Activated T-cell treated with anti-CD3 and anti-CD28 coated beads, Interleukin-2, amount 50 U/mL, for 4 hours (primary cell): ENCODE measurements at places on chromosomes 16 and 17. TPM values are rescaled to one million over a fixed set of nuclear protein-coding genes. Genes with fewer than 3 reads are reported as not detected.
A peak's percentile ranks its signal among the peaks of the same experiment; 100 is the strongest.

The COTL1 gene
- 209 TPM for total RNA-seq

The MILR1 gene
- total RNA-seq, result not detected

The PRSS27 gene
- 1.2 TPM for total RNA-seq

The FN3K gene
- 1.3 TPM for total RNA-seq

The CACNG3 gene
- not detected for total RNA-seq

The CACNG4 gene
- total RNA-seq, result not detected

The GPR142 gene
- not detected for total RNA-seq

The EXOSC6 gene
- 52.4 TPM for total RNA-seq

DNA sequence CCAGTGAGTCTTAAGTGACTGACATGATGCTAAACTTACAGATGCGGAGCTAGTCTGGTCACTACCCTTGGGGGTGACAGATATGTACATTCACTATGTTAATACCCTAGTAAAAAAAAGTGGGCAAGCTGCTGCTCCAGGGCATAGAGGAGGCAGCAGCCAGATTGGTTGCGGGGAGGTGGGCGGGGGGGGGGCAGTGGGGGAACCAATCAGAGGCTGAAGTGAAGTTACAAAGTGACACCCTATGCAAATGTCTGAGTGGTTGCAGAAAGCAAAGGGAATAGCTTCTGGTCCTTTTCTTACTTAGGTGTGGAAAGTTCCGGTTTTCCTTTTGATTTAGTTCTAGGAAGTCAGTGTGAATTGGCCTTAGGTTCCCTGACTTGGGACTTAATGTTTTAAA lies 12.1 kb downstream of the NDEL1 start:
- no peak for DNase-seq

GRCh38 chr16:75789237-75789636 lies 62.9 kb upstream of the CPHXL start:
- DNase-seq, result no peak

DNA sequence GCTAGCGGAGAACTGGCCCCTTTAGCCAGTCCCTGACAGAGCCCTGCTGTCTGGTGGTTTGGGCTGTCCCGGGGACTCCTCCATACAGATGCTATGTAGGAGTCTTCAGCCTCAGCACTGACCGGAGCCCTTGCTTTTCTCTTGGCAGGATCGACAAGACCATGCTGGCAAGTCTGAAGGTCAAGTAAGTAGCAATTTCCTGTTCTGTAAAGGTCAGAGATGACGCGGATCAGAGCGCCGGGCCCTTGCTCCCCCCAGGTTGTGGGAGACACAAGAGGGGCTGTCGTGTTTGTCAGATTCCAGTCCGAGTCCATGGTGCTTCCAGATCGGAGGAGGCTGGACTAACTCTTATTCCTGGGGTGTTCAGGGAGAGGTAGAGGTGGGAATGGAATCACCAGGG lies 4.1 kb downstream of the RAP1GAP2 start:
- DNase-seq, result no peak

GRCh38 chr16:66318505-66318904 lies 48.0 kb upstream of the CDH5 start:
- DNase-seq, result no peak

DNA sequence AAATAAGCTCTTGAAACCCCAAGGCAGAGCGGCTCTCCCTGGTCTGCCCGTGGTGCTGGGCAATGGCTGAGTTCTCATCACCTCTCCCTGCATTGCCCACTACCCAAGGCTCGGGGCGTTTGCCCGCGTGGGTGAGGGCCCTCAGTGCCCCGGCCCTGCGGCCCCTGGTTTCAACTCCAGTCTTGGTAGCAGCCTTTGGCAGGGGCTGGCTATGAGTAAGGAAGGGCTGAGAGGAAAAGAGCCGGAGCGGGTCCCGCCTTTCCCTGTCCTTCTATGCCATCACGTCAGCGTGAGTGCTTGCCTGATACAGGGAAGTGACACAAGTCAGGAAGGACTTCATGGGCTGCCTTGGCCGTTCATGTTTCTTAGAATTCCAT lies 71.7 kb upstream of the CBX4 start:
- DNase-seq, result no peak

- DNase-seq, result no peak
Measured at GRCh38 chr17:1153795-1154546, 25.8 kb downstream of the ABR start.

GRCh38 chr17:15432807-15433611 lies 34.4 kb downstream of the CDRT4 start:
- DNase-seq, result no peak

GRCh38 chr17:78818932-78819331 lies 21.7 kb downstream of the USP36 start:
- DNase-seq, result no peak

- DNase-seq, result no peak
Measured at GRCh38 chr16:16082255-16082654, 132.8 kb downstream of the ABCC1 start.

GRCh38 chr16:27952811-27953210 lies 110.7 kb downstream of the GSG1L start:
- DNase-seq, result no peak

- DNase-seq, result no peak
Measured at GRCh38 chr16:58451945-58452401, 48.0 kb upstream of the NDRG4 start.

- DNase-seq, result peak; percentile 53
Measured at GRCh38 chr17:16491703-16492612, at the start of gene LRRC75A. TSS of gene LRRC75A (minus strand) at chr17:16492193. CDS start at chr17:16491990, 203 bp downstream.

DNA sequence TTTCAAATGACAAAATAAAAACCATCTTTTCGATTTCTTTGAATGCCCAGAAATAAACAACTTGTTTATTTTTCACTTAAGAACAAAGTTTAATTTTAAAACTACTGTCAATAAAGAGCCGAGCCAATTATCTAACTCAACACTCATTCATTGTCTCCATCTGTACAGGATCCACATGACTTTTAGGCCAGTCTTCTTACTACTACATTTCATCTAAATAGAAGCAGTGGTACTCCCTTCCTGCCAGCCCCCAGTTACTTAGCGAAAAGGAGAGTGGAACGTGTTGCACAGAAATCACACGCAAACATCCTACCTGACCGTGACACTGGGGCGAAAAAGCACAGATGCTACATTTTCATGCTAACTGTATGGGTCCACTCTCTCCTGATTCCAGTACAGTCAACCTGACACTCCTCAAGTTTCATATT lies 1.2 kb downstream of the GNA13 start:
- DNase-seq, result no peak

DNA sequence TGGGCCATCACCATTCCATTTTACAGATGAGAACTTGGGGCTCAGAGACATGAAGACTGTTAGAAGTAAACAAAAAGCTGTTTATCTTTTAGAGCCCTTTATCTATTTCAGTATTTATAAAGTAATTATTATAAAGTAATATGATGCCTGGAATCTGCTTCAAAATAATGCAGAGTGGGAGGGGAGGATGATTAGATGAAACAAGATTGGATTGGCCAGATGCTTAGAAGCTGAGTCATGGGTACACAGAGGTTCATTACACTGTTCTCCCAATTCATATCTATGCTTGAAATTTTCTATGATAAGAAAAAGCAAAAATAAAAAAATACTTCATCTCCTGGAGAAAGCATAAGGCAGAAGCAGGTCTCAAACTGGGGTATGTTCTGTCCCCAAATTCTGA lies 29.4 kb downstream of the TOM1L2 start:
- no peak for DNase-seq

- DNase-seq, result no peak
Measured at GRCh38 chr17:9020824-9021157, 519 bp upstream of the NTN1 start.

DNA sequence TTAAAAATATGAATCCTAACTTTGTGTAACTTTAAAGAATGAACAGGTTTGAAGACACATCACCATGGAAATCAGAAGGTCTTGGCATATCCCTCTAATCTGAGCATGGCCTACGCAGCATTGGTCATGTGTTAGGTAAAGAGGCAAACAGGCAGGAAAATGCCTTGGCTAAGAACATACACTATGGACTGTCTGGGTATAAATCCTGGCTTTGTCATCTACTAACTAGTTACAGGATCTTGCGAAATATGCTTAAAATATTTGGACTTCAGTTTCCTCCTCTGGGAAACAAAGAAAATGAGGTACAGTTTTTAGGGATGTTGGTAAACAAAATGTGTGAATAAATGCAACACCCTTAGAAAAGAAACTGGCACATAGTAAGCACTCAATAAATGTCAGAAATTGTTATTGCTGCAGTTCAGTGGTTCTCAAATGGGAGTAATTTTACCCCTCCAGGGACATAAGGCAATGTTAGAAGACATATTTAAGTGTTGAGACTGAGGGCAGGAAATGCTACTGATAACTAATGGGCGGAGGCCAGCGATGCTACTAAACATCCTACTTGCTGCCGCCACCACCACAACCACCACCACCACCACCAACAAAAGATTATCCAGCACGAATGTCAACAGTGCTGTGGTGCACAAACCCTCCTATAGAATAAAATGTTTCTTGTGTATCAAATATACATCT lies 770.8 kb upstream of the SOX9 start:
- no peak for DNase-seq

GRCh38 chr16:82703161-82703560 lies 76.4 kb downstream of the CDH13 start:
- no peak for DNase-seq

DNA sequence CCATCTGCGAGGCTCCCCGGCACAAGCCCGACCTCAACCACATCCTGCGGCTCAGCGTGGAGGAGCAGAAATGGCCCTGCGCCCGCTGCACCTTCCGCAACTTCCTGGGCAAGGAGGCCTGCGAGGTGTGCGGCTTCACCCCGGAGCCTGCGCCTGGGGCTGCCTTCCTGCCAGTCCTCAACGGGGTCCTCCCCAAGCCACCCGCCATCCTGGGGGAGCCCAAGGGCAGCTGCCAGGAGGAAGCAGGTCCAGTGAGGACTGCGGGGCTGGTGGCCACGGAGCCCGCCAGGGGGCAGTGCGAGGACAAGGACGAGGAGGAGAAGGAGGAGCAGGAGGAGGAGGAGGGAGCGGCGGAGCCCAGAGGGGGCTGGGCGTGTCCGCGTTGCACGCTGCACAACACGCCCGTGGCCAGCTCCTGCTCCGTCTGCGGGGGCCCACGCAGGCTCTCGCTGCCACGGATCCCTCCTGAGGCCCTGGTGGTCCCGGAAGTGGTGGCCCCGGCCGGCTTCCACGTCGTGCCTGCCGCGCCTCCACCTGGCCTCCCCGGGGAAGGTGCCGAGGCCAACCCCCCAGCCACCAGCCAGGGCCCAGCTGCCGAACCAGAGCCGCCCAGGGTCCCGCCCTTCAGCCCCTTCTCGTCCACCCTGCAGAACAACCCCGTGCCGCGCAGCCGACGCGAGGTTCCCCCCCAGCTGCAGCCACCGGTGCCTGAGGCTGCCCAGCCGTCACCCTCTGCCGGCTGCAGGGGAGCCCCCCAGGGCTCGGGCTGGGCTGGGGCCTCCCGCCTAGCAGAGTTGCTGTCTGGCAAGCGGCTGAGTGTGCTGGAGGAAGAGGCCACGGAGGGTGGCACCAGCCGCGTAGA lies 13.1 kb upstream of the PRR35 start:
- DNase-seq, result peak; percentile 48

- DNase-seq, result no peak
Measured at GRCh38 chr16:54216268-54216667, 70.3 kb downstream of the IRX3 start.

GRCh38 chr16:12235110-12235509 lies 258.6 kb downstream of the SNX29 start:
- DNase-seq, result no peak

GRCh38 chr17:28747051-28747691 lies 3.4 kb downstream of the TRAF4 start:
- DNase-seq, result no peak

DNA sequence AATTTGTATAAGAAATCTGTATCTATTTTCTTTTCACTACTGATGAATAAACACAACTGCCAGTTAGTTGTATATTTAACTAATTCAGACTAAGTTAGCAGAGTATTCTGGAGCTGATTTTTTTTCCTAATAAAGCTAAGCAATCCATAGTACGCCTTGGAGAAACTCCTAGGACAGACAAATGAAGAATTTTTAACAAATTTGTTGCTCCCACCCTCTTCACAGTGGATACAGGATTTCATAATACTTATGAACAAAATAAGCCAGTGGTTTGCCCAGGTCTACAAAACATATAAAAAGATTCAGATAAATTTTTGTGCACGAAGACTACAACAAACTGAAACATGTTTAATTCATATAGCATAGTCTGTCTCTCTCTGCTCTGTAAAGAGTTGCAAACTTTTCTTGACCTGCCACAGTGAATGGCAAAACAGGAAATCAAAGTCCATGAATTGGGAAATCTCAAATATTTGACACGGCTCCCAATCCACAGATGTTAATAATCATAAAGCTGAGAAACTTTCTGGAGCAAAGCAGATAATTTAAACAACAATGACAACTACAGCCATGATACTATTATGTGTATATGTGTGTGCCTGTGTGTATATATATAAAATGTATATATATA lies 594 bp upstream of the ABCA6 start:
- DNase-seq, result no peak

DNA sequence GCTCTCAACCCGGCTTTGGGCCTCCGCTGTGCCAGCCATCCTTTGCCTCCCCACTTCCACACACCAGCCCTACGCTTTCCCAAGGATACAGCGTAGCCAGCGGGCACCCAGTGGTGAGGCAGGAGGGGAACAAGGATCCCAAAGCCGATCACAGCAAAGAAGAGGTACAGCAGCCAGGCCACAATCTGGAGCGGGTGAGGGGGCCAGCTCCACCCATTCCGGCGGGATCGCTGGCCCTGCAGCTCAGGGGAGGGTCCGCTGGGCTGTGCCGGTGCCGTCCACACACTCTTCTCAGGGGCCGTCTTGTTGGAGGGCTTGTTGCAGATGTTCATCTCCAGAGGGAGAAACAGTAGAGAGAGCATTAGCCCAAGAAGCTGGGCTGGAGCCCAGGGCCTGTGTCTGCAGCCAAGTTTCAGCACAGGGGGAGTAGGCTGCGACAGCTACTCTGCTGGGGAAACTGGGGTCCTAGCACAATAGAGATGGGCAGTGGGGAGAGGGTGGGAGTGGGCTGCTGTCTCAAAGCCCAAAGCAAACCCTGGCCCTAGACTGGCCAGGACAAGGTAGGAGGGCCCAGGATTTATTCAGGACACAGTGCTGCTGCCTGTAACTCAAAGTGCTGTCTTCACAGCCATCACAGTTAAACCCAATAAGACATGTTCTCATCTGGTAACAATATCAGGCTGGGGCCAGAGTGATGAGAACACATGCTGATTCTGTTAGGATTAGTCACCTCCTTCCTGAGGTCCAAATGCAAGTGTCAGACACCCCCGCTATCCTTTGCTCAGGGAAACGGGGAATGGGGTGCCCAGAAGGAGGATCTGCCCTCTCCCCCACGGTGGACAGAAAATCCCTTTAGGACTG lies 9.9 kb downstream of the ZDHHC1 start:
- no peak for DNase-seq

DNA sequence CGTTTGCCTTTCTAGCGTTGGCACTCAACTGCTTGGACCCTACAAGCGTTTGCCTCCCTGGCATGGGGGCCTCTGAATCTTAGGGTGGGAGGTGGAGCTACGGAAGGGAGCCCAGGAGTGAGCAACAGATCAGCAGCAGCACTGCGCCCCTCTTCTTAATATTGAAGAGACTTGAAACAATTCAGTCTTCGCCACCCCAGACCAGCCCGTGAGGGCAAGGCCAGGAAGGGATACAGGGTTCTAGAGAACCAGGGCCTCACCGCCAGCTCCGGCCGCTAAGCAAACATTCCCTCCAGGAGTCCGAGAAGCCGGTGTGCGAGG lies 1.5 kb upstream of the GPRC5C start:
- DNase-seq, result no peak

GRCh38 chr17:77867976-77868713 lies 90.4 kb upstream of the TNRC6C start:
- no peak for DNase-seq

GRCh38 chr16:57873218-57873617 lies 70.9 kb upstream of the KIFC3 start:
- no peak for DNase-seq
